ENCODE measurements at places on chromosomes 4 and X.

DNA sequence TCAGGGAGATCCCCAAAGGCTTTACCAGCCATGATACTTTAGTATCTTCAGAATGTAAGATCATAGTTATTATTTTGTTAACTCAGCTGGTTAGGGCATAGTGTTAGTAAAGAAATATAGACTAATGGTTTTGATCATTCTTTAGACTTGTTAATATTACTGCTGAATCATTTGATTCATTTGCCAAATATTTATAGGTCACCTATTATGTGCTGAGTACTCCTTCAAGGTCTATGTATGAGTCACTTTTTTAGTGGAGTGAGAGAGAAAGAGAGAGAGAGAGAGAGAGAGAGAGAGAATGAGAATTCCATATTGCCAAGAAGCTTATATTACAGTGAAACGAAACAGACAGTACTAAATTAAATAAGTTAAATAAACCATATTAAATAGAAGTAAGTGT is 110.3 kb downstream of the UBE2NL start:
- DNase-seq, result no peak

DNA sequence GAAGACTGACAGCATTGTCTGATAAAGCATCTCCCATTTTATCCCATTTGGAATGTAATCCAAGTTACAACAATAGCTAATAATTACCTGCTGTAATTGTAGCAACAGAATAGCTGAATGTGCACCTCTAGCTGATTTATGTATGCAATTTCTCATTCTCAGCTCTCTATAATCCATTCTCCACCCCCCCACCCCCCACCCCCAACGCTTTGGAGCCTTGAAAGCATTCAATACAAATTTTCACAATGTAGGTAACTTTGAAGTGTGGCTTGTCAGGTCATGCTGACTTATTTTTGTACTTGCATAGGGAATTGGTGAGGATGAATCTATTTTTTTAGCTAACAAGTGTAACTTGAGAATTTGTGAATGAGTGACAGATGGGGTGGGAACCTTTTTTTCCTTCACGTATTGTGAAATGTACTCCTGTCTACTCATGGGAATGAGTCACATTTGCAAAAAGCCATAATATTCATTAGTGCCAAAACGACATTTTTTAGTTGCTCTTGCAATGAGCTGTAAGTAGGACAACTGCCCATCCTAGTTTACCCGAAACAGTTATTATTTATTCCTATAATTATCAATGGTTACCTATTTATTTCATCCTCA is 159.3 kb downstream of the PALLD start:
- DNase-seq, result no peak

DNA sequence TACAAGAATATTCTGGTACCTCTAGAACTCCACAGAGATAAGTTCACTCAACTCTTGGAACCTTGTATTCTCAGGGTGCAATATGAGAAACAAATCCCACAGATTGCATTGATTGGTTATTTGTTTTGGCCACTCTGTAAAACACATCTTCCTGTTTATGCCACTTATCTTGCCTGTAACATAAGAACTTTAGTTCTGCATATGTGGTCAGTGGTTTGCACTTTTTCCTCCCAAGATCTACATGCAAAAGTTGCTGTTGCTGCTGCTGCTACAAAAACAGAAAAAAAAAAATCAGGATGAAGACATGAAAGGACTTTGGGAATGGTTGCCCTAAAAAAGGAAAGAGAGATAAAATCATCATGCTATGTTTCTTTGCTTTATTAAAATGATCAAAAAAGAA is 9.6 kb downstream of the ODAPH start:
- no peak for DNase-seq

DNA sequence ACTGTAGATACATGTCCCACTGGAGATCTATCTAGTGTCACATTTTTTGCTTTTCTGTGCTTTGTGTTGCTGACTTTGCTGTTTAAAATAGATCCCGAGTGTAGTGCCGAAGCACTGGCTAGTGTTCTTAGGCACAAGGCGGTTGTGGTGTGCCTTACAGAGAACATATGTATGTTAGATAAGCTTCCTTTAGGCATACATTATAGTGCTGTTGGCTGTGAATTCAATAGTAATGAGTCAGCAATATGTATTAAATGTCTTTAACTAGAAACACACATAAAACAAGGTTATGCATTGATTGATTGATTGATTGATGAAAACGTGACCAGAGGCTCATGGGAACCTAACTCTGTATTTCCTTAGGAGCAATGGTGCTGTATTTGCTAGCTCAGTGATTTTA is 56.2 kb downstream of the COX7B2 start:
- DNase-seq, result no peak

- DNase-seq, result peak; percentile 35
Observed at GRCh38 chr4:146522869-146523205, 1.1 kb upstream of the SLC10A7 start.

DNA sequence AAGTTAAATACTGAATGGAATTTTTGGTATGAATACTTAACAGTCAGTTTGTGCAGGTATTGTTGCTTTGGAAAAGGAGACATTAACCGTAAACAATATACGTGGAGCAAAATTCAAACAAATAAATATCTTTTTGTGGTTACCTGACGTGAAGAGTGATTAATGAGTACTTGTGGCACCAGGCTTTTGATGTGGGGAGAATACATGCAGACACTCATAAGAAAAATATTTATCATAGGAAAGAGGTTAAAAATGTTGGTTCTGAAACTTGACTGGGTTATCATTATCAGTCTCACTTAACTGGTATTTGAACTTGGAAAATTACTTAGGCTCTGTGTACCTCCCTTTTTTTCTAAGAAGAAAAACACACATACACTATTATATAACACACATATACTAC is 136.4 kb upstream of the NDST4 start:
- no peak for DNase-seq

DNA sequence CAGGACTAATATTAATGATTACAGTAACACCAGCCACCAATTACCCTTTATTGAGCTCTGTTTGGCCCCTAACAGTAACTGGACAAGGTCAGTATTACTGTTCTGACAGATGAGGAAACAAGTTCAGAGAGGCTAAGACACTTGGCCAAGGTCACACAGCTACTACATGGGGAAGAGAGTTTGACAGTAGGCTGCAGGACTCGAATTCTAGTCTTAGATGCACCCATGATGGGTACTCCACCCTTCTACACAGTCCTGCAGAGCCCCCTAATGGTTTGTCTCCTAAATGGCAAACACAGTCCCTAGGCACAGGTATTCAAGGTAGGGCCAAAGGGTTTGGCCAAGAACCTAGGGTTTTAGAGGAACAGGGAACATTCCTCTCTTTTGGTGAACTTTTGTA is 93.9 kb downstream of the NSUN7 start:
- DNase-seq, result peak; percentile 27

DNA sequence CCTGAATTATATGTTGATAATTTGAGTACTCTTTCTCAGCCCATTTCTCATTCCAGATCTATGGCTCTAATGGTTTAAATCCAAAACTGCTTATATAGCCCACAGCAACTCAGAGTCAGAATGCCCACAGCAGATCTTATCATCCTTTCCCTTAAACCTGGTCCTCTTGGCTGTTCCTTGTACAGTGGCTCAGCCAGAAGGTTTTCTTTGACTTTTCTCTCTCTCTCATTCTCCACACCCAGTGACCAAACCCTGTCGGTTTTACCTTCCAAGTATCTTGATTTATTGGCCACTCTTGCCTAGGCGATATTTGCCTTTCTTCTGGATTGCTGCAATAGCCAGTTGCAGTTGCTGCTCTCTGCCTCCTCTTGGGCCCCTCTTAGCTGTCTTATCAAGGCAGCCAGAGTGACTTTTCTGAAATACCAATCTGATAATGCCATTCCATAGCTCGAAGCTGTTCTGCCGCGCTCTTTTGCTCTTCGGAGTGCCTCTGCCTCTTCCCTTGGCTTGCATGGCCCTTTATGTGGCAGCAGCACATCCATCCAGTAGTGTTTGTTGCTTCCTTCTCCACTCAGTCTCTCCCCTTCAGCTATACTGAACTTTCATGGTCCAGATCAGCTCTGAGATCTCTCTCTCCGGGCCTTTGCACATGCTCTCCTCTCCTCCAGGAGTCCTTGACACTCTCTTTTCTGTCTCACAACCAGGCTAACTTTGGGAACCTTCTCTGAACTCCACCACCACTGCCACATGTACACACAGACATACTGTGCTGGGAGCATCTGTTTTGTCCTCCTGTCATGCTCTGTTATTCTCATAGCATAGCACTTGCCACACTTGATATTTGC is 11.8 kb downstream of the GAB1 start:
- no peak for DNase-seq

GRCh38 chr4:70471897-70472296 is at the start of gene MUC7:
Gene MUC7 (plus strand): TSS chr4:70472197. CDS start chr4:70474022, 1,825 bp downstream.
- no peak for DNase-seq

DNA sequence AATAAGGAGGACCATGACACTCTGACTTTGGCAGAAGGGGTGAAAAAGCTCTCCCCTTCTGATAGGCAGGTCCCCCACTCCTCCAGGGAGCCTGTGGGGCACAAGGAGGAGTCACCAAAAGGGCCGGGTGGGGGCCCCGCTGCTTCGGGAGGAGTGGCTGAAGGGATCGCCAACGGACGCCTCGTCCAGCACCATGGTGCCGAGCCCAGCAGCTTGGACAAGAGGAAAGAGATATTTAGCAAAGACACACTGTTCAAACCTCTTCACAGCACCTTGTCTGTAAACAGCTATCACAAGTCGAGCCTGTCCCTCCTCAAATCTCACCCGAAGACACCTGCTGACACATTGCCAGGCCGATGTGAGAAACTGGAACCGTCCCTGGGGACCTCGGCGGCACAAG is 105.6 kb downstream of the STOX2 start:
- DNase-seq, result no peak

GRCh38 chrX:97268182-97268680 is 384.5 kb downstream of the RPA4 start:
- DNase-seq, result no peak

- no peak for DNase-seq
Observed at GRCh38 chr4:121248747-121249146, 84.6 kb upstream of the TNIP3 start.

DNA sequence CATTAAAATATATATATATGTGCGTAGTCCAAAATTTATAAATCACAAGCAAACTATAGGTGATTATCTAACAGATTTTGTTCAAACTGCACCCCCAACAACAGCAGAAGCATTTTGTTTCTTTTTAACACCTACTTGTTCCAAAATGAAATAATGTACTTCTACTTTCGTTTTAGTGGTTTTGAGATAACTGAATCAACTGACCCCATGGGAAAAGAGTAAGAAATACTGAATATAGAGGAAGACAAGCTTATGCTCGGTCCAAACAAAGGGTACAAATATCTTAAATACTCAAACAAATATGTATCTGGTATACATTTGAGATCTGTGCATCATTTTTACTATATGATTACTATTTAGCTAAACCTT is 22.4 kb downstream of the MAP7D3 start:
- no peak for DNase-seq

DNA sequence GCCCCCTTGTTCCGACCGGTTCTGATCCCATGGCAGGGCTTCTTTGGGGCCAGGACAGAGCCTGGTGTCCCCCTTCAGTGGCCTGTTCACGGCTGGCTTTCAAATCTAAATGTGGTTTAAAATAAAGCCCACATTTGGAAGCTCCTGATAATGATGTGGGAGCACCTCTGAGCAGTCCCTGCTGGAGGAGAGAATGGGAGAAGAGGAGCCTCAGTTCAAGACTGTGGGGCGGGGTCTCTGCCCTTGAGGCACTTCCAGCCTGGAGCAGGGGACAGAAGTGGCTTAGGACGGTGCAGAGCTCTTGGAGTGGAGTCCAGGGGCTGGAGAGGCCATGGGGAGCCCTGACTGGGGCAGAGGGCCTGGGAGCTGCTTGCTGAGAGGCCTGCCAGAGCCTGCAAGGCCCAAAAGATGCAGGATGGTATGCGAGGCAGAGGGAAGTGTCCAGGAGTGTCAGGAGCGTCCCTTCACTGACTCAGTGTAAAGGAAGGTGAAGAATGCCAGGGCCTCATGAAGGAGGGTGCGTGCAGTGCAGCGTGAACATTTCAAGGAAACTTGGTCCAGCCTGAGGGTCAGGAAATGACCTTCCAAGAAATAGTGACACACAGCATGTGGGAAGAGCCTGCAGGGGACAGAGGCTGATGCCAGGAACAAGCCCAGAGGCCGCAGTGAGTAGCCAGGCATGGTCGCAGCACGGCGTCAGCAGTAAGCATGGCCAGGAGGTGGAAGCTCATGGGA is 21.1 kb upstream of the TADA2B start:
- no peak for DNase-seq

DNA sequence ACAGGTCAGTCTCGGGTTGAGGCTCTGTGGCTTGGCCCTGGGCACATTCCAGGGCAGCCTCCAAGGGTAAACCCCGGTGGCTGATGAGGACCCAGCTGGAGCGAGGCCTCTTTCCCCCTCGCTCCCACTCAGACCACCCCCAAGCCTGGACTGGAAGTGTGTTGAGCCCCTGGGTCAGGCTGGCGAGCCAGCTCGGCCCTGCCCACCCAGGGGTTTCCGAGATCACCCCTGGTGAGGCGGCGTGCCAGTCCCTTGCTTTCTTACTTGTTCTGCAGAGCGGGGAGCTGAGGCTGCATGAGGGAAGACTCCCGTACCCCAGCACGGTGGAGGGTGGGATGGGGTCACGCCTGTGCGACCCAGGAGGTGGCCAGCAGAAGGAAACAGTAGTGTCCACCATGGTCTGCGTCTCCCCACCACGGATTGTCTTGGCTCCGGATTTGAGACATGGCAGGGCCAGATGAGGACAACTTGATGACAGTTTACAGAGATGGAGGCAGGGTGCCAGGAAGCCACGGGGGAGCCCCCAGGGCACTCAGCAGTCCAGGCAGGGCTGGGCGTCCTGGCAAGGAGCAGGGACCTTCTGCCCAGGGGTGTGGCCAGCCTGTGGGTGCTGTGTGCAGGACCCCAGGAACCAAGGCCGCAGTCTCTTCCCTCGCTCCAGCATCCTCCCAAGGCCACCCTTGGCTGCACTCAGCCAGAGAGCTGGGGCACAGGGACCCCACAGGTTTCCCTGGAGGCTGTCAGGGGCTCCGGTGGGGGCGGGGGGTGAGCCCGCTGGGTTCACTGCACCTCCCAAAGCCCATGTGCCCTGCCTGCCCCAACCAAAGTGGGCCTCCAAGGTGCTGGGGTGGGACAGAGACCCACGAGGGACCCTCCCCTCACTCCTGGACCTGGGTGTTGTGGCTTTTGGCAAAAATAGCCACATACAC is 6.6 kb upstream of the FGFRL1 start:
- DNase-seq, result no peak

GRCh38 chr4:15521442-15522039 is 51.9 kb downstream of the CC2D2A start:
- DNase-seq, result no peak

- DNase-seq, result no peak
Observed at GRCh38 chrX:150205011-150205410, 158.1 kb upstream of the MAMLD1 start.
